ENCODE measurements at places on chromosomes 13 and 19.

GRCh38 chr19:14346279-14346678, 35.0 kb upstream of the ADGRE5 start:
- DNase-seq = no peak

GRCh38 chr19:18137657-18138339, 15.2 kb upstream of the PIK3R2 start:
- DNase-seq = no peak

- DNase-seq = no peak
Measured at GRCh38 chr13:42873081-42873480, 91.7 kb downstream of the FAM216B start.

DNA sequence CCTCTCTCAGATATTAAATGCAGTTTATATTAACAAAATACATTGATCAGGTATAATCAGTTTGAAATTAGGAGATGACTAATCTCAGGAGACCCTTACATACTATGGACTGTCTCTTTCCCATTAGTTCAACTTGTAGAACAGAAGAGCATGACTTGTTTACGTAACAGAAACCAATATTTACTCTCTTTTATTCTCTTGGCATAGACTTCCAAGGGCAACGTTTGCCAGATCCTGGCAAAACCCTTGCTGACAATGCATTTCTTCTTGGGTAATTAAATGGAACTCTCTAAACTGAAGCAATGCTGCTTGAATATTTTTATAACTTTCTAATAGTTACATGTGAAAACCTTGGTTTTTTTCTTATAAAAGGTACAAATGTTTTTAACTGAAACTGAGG, 68.3 kb upstream of the MYO16 start:
- no peak for DNase-seq

GRCh38 chr19:1296078-1296477, 10.4 kb downstream of the EFNA2 start:
- no peak for DNase-seq

Measured in H54 (cell line).